ENCODE measurements at places on chromosomes 5 and 9. TPM values are rescaled to one million over a fixed set of nuclear protein-coding genes. Genes with fewer than 3 reads are reported as not detected.

PLPP7 gene
- total RNA-seq, result 16.3 TPM

IQGAP2 gene
- total RNA-seq, result 0.36 TPM

N4BP3 gene
- under 0.01 TPM for total RNA-seq

NFIB gene
- total RNA-seq, result 26.2 TPM

NXNL2 gene
- 7.4 TPM for total RNA-seq

FAM151B gene
- 19.2 TPM for total RNA-seq

All from osteoblast (primary cell).